Left lung (tissue), 14 donors: ENCODE measurements at places on chromosomes 3 and 15.

DNA sequence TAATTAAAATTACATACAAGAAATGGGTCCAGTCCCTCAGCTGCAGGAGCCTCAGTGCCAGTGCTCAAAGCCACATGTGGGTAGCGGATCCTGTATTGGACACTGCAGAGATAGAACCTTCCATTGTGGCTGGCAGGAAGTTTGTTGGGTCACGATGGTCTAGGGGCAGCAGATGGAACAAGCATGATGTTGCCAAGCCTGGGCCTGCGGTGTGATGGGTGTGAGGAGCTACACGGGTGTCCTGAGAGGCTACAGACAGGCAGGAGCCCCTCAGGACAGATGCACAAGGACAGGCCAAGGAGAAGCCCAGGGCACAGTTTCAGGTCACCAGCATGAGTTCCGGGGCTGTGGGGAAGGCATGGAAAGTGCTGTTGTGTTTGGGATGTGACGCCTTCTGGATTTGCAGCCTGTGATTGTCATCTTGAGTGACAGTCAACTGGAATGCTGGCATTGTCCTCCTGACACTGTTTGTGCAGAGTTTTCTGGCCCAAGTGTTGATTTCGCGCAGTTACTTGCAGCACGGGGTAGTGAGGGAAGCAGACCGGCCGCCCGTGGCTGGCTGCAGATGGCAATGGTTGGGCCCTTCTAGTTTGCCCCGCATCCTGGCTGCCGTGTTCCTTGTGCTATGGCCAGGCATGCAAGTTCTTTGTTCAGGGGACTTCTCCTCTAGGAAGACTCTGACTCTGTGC is 177.1 kb downstream of the NSMCE3 start:
- DNase-seq = no peak

GRCh38 chr3:111652492-111653180 is 57.5 kb upstream of the ZBED2 start:
- no peak for DNase-seq

GRCh38 chr3:182246870-182247269 is 535.1 kb downstream of the SOX2 start:
- DNase-seq = no peak

- no peak for DNase-seq
Measured at GRCh38 chr3:24503616-24504113, 9.0 kb upstream of the THRB start.

DNA sequence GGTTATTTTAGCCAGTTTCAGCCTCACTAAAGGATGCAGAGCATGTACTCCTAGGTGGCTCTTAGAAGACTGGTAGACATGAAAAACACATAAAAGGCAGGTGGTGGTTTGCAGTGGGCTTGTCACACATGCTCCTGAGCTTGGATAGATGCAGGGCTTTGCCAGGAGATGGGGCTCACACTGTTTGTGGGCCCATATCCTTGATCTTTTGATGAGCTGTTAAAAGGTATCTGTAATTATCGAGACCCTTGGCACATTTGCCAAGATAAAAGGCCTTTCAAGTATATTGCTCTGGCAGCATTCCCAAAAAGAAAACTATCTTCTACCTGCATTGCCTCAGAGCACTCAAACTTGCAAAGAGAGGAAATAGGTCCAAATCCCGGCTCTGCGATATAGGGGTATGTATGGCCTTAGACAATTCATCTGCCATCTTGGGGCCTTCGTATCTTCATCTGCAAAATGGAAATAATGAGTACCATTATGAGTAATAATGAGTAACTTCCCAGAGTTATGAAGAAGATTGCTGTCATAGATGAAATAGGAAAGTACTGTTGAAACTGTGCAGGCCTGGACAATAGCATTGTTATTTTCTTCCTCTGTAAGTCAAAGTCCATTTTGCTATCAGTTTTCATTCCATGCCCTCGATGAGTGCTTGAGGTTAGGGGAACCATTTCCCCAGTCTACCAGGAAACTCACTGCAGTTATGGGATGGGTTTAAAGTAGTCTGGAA is 172.7 kb downstream of the SYNPR start:
- DNase-seq = no peak

- DNase-seq = no peak
Measured at GRCh38 chr15:63196842-63197241, 7.4 kb downstream of the RAB8B start.

GRCh38 chr15:71171195-71171594 is 55.9 kb downstream of the THSD4 start:
- no peak for DNase-seq

DNA sequence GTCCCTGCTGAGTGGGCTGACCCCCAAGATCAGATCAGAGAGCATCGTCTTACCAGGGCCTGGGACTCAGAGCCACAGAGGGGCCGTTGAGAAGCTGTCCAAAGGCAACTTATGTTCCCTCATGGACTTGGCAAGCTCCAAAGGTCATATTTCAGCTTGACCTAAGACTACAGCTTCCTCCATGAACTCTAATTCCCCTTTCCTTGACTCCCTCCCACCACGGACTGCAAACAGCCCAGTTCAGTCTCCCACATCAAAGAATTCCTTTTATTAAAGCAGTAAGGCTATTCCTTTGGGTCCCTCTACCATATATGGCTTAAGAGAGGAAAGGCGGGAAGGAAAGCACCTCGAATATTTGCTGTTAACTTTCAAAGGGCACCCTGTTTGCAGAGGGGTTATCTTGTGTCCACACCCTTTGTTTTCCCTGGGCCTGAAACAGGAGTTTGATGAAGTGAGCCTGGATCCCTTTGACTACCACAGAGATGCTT is 146.1 kb upstream of the THBS1 start:
- no peak for DNase-seq

DNA sequence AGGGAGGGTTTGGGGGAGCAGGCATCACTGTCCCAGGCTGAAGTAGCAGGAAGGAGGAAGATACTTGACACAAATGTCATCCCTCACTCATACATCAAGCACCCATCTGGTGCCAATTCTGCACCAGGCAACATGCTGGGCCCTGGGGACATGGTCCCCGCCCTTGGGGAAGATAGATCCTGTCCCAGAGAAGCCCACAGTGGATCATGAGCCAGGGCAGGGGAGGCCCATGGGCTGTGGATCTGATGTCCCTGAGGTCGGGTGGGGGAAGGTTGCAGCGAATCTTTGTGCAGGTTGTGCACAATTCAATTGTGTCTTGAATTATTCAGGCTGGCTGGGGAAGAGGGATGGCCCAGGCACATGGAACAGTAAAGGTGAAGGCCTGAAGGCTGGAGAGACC is 6.4 kb upstream of the CCDC33 start:
- no peak for DNase-seq
